ENCODE measurements at places on chromosomes 12 and 14.

- no peak for DNase-seq
Observed at GRCh38 chr14:83071888-83072501, 1538.3 kb upstream of the SEL1L start.

DNA sequence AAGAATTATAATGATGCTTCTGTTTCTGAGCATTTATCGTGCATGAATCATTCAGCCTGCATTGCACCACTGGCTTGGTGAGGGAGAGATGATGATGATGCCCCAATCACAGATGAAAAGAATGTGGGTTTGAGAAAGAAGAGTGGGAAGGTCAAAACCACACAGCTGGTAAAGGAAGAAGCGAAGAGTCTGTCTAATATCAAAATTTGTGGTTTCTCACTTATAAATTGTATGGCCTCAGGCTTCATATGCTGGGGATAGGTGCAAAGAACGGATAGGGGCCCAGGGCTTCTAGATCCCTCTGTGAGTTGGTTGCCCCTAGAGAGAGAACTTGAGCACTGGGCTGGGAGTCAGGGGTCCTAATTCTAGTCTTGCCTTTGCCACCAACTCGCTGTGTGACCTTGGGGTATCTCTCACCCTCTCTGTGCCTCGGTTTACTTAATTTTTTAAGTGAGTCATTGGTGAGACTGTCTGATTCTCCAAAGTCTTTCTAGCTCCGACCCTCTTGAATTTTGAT, 2.2 kb downstream of the OASL start:
- DNase-seq: no peak

GRCh38 chr12:106359646-106360399, 2.3 kb downstream of the POLR3B start:
- no peak for DNase-seq

DNA sequence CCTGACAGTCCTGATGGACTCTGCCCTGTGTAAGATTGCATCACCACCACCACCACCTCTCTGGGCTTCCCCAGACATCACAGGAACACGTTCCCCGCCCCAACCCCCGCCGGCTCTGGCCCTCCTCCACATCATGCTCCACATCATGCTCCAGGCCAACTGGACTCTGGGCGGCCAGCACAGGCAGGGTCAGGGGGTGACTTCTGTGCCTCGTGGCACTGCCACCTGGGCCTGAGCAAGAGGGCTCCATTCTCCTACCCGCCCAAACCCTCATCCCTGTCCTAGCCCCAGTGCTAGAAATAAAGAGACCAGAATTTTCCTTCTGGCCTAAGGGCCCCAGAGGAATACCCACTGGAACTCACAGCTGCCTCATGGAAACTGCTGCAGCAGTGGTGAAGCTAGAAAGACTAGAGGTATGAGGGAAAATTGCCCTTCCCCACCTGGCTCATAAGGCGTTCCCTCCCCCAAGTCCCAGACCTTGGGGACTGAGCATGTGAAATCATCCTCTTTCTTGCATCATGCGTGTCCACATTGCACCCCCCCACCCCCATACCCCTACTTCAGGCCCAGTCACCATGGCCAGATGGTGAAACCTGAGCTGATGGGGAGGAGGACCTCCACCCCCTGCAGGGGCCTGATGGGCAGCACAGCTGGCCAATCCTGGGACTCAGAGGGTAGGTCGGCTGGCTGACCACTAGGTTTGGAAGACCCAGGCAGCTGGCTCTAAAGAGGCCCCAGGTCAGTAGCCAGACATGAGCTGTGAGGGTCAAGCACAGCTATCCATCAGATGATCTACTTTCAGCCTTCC, at the start of gene INHBE:
TSS of gene INHBE (plus strand) at position 742 of the 808 bp plus-strand sequence. CDS start 230 bp downstream, outside the sequence.
- no peak for DNase-seq

DNA sequence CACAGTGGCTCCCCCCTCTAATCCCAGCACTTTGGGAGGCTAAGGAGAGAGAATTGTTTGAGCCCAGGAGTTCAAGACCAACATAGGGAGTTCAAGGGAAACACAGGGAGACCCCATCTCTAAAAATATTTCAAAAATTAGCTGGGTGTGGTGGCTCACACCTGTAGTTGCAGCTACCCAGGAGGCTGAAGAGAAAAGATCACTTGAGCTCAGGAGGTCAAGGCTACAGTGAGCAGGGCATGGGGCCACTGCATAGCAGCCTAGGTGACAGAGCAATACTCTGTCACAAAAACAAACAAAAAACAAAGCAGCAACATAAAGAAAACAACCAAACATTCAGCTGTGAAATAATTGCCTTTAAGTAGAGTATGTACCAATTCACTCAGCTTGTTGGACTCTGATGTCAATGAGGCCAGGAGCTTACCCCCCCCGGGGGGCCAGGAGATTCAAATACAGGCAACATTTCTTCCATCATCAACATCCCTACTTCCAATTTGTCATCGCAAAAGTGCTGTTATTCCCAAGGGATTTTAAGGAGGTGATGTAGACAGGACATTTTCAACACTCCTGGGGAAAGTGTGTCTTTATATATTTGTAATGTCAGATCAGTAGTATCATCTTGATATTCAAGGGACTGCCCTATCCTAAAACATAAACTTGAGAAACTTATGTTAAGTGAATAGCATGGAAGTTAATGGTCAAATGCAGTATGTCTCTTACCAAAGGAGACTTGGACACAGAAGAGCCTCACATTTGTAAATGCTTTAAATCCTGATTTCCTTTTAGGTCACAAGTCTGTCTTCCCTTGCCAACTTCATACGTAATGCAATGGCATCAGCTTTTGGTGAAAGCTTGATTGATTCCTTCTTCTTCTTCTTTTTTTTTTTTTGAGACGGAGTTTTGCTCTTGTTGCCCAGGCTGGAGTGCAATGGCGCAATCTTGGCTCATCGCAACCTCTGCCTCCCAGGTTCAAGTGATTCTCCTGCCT, 40.6 kb upstream of the AEBP2 start:
- no peak for DNase-seq

- DNase-seq: no peak
Observed at GRCh38 chr12:102167821-102168604, 29.6 kb downstream of the PMCH start.

DNA sequence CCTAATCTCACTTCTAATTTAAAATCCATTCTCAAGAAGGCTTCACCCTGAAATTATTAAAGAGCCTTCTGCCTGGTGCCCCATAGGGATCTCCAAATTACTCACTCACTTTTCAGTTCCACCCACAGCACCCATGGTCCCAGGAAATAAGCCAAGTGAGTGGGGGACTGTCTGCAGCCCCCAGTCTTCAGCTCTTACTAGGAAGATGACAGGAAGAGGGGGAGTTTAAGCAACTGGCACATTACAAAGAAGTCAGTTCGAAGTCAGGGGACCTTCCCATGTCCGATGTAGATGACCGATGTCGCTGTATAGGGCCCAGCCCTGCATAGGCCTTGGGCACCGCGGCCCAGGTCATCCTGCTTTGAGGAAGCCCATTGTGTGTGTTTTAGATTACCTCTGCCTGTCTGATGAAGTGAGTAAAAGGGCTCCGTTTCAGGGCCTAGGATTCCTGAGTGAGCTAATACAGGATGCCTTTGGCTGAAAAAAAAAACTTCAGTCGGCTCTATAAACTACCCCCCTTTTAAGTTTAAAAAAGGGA, 1.9 kb downstream of the ACTN1 start:
- no peak for DNase-seq

- DNase-seq: no peak
Observed at GRCh38 chr14:48690349-48690748, 895.8 kb downstream of the RPS29 start.

DNA sequence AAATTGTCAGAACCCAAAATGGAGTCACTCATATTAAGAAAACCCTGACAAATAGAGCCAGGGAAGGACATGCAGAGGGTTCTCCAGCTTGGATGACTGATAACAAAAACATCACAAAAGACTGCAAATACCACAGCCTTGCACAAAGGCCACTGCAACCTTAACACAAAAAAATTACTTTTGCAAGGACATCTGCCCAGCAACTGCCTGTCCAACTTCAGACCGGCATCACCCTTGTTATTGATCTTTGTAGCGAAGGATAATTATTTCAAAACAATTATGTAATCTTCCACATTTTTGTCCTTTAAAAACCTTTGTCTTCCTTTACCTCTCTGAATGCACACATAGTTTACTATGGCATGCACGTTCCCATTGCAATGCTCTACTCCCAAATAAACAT, 100.6 kb upstream of the TBX3 start:
- DNase-seq: no peak

DNA sequence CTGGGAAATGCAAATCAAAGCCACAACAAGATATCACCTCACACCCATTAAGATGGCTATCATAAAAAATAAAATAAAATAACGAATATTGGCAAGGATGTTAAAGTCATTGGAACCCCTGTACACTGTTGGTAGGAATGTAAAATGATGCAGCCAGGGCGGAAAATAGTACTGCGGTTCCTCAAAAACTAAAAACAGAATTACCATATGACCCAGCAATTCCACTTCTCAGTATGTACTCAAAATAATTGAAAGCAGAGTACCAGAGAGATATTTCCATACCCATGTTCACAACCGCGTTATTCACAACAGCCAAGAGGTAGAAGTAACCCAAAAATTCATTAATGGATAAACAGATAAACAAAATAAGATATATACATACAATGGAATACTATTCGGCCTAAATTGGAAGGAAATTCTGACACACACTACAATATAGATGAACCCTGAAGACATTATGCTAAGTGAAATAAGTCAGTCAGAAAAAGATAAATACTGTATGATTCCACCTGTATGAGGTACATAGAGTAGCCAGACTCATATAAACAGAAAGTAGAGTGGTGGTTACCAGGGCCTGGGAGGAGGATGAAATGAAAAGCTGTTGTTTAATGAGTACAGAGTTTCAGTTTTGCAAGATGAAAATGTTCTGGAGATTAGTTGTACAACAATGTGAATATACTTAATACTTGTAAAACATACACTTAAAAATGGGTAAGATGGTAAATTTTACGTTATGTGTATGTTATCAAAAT, 84.6 kb downstream of the TXNDC16 start:
- no peak for DNase-seq

- DNase-seq: no peak
Observed at GRCh38 chr12:96814200-96814599, 92.9 kb upstream of the NEDD1 start.
